ENCODE measurements at places on chromosomes 4 and X.
A peak's percentile ranks its signal among the peaks of the same experiment; 100 is the strongest.

- no peak for DNase-seq
Observed at GRCh38 chrX:133606990-133607389, 191.7 kb upstream of the GPC4 start.

- no peak for DNase-seq
Observed at GRCh38 chr4:80927420-80927819, 103.1 kb upstream of the BMP3 start.

DNA sequence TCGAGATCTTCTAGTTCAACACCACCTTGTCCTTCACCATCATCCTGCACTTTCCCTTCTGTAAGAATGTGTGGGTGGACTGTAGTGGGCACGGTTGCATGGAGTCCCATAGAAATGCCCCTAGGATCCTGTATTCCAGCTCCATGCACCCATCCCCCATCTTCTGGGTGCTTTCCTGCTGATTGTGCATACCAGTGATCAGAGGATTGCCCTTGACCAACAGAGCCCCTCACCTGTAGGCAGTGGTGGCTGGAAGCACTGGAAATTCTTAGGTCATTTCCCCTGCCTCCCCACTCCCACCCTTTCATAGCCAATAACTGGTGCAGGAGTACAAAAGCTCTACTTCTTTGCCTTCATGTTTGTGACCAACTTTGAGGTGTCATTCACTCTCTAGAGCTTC, 213.4 kb upstream of the ARSJ start:
- DNase-seq: no peak

GRCh38 chr4:26531491-26532116, 41.3 kb upstream of the CCKAR start:
- DNase-seq: no peak

DNA sequence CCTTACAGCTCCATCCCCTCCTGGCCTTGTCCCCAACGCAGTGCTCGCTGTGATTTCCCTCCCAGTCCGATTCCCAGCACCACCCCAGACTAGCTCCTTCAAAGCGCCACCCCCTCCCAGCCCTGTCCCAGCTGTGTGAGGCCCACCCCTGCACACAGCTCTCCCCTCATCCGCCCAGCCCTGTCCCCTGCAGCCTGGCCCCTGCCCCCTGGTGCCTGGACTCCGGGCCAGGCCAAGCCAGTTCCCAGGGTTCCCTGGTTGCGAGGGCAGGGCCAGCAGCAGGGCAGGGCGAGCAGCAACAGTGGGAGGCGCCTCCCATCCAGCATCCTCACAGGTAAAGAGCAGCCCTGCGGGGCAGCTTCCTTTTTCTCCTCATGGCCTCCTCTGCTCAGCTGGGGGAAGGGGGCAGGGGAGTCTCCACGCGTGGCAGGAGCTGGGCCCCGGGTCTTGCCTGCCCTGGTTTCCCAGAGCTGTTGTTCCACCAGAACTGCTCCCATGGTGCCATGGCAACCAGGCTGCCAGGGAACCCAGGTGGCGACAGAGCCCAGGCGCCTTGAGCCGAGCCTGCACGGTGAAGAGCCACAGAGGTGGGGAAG, 24.8 kb downstream of the IQSEC2 start:
- DNase-seq: no peak

GRCh38 chr4:165472943-165473676, 94.3 kb downstream of the CPE start:
- no peak for DNase-seq

GRCh38 chr4:37837446-37837845, 11.0 kb downstream of the PGM2 start:
- DNase-seq: peak; percentile 95

GRCh38 chrX:39912126-39912525, 185.6 kb downstream of the BCOR start:
- no peak for DNase-seq

- no peak for DNase-seq
Observed at GRCh38 chr4:72449705-72450104, 119.3 kb downstream of the ADAMTS3 start.

- DNase-seq: peak; percentile 38
Observed at GRCh38 chrX:123731258-123731986, 1.4 kb downstream of the THOC2 start.

- peak; percentile 56 for DNase-seq
Observed at GRCh38 chr4:142404191-142404611, 441.9 kb downstream of the INPP4B start.

DNA sequence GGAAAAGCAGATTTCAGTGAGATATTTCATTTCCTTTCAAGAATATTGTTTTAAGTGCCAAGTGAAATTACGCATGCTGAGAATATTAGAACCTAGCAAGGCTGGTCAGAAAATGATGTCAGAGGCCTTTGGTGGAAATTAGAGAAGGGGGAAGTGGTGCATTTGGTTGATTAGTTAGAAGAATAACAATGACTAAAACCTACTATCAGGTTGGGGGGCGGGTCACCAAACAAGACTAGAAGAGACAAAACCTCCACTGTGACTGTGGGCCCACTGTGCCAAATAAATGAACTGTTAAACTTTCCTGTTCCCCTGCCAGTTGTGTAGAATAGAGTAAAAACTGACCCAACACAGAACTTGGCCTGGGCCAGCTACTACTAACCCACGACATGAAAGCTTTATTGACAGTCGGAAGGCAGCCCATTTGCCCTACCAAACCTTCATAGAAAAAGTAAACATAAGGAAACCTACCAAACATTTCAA, 2.9 kb downstream of the RAPGEF2 start:
- peak; percentile 43 for DNase-seq

GRCh38 chr4:136383082-136383481, 1149.2 kb downstream of the PCDH18 start:
- no peak for DNase-seq

GRCh38 chr4:148842843-148843242, 400.6 kb upstream of the NR3C2 start:
- DNase-seq: no peak

DNA sequence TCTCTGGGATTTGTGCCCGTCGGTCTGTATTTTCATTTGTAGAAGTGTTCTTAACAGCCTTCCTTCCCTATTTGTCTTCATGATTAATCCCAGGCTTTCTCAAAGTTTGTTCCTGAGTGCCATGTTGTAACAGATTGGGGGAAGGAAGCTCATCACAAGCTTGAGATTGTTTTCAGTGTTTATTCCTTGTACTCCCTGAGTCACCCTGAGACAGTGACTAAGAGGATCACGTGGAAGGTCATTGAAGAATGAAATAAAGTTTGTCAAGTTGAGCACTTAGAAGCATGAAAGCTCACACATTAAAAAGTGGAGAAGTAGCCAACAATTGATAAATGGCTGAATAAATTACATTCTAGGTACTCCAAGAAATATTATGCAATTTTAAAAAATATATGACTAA, 153.5 kb upstream of the FAM241A start:
- DNase-seq: peak; percentile 67

DNA sequence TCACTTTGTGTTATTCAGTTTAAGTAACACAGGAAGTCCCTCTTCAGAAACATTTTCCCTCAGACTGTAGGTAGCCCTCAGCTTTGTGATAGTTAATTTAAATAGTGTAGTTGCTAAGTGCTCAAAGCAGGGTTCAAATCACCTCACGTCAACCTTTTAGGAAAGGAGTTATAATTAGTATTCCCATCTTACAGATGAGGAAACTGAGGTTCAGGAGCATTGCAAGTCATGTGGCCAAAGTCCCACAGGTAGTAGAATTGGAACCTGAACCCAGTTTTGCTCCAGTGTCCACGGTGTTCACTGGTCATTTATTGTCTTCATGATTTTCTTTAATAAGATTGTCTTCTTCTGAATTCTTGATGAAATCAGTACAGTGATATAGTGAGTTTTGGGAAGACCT, 4.3 kb upstream of the DCHS2 start:
- no peak for DNase-seq

DNA sequence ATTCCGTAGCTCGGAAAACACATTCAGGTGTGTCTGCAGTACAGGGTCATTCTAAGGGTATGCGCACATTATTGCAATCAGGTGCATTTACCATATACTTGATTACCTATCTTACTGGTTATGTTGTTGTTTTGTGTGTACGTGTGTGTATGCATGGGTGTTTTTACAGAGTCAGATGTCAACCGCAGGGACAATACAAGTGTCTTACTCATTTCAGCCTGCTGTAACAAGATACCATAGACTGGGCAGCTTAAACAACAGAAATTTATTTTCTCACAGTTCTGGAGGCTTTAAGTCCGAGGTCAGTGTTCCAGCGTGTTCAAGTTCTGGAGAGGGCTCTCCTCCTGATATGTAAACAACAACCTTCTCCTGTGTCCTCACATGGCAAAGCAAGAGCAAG, 316.7 kb downstream of the DMD start:
- DNase-seq: no peak

- DNase-seq: no peak
Observed at GRCh38 chrX:47313056-47313455, 57.3 kb upstream of the ZNF157 start.

- DNase-seq: peak; percentile 10
Observed at GRCh38 chr4:37244583-37245390, at the start of gene NWD2. Gene NWD2, plus strand, starts transcription at chr4:37244743. Its CDS starts 325 bp downstream, at chr4:37245068.

- no peak for DNase-seq
Observed at GRCh38 chrX:76971393-76972376, 475.5 kb upstream of the FGF16 start.

DNA sequence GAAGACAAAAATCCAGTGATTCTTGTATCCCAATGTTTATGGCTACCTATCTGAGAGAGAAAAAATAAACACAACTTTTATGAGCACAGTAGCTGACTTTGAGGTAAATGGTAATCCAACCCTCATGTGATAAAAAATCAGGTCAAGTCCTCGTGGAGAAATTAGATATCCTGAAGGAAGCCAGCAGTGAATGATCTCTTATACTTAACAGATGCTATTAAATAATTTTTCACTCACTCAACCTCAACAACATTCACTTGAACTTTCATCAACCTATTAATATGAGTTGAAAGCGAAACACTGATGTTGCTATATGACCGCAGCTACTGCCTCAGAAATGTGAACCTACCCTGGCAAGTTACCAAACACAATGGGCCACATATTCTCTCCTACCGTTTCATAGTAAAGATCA, 105.4 kb downstream of the GPC3 start:
- no peak for DNase-seq

- DNase-seq: peak; percentile 17
Observed at GRCh38 chr4:133866328-133866699, 335.3 kb downstream of the PABPC4L start.

GRCh38 chr4:166134285-166134684, 261.2 kb downstream of the TLL1 start:
- no peak for DNase-seq

- DNase-seq: no peak
Observed at GRCh38 chr4:23038626-23039491, 346.1 kb downstream of the GBA3 start.

- no peak for DNase-seq
Observed at GRCh38 chrX:69045616-69046345, 119.5 kb downstream of the PJA1 start.

DNA sequence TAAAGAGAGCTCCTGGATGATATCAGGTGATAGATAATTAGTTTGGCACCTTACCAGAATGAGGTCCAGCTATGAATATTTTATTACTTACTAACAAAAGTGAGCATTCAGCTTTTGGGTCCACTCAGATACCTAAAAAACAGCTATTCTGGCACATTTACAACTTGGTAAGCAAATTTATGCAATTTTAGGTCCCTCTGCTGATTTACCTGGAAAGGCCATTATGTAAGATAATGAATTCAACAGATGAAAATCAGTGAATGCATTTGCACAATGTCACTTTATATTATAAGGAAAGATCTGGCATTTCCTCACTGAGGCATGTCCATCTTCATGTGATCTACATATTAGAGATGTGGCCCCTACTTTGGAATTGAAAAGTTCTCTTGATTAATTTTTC, 517.0 kb downstream of the SPRY1 start:
- DNase-seq: no peak

DNA sequence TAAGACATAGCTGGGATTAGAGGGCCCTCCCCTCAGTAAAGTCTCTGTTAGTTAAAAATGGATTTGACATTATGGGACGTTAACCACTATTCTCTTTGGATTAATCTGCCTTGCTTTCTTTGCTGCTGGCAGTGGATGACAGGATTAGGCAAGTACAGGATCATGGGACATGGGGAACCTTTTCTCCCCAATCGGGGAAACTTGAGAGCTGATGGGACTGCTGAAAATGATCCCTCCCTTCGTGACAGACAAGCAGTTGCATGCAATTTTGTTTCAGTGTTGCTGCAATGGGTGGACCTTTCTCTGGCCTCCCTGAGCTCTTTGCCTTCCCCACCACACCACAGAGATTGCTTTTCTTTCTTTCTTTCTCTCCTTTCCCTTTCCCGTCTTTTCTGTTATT, 120.2 kb upstream of the BANK1 start:
- no peak for DNase-seq

- no peak for DNase-seq
Observed at GRCh38 chr4:75016472-75016871, 83.6 kb downstream of the PARM1 start.

GRCh38 chr4:48904101-48904500, 2.5 kb downstream of the OCIAD2 start:
- no peak for DNase-seq

GRCh38 chr4:46817806-46818205, 91.2 kb downstream of the COX7B2 start:
- DNase-seq: no peak

GRCh38 chr4:83285055-83285407, 433 bp upstream of the COQ2 start:
- peak; percentile 73 for DNase-seq

DNA sequence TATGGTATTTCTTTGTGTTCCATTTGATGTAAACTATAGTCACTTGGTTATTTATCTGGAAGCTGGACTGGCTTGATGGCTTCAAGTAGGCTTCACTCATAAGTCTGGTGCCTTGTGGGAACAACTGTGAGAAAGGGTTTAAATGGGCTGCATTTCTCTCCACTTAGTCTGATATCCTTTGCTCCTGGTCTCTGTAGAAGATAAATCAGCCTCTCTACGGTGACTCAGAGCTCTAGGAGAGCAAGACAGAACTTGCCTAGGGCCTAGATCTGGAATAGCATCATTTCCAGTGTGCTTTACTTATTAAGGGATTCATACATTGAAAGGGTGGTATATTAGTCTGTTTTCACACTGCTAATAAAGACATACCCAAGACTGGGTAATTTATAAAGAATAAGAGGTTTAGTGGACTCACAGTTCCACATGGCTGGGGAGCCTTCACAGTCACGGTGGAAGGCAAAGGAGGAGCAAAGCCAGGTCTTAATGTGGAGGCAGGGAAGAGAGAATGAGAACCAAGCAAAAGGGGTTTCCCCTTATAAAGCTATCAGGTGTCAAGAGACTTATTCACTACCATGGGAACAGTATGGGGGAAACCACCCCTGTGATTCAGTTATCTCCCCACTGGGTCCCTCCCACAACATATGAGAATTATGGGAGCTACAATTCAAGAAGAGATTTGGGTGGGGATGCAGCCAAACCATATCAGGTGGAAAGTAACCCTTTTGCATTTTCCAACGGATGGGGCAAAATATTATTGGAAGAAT, 1746.4 kb upstream of the PCDH7 start:
- peak; percentile 3 for DNase-seq

GRCh38 chrX:110403441-110404238, 45.0 kb downstream of the RTL9 start:
- no peak for DNase-seq

GRCh38 chrX:43581888-43582539, 74.1 kb upstream of the MAOA start:
- peak; percentile 34 for DNase-seq

- peak; percentile 93 for DNase-seq
Observed at GRCh38 chr4:110480031-110480549, 4.1 kb downstream of the ENPEP start.

Data from fibroblast of pulmonary artery (primary cell).